ENCODE measurements at places on chromosomes 6 and 20. TPM values are rescaled to one million over a fixed set of nuclear protein-coding genes. Genes with fewer than 3 reads are reported as not detected.

- DNase-seq = no peak
Observed at GRCh38 chr6:31049518-31049917, 39.2 kb downstream of the MUC22 start.

- no peak for DNase-seq
Observed at GRCh38 chr6:154403788-154404187, 47.2 kb upstream of the IPCEF1 start.

DNA sequence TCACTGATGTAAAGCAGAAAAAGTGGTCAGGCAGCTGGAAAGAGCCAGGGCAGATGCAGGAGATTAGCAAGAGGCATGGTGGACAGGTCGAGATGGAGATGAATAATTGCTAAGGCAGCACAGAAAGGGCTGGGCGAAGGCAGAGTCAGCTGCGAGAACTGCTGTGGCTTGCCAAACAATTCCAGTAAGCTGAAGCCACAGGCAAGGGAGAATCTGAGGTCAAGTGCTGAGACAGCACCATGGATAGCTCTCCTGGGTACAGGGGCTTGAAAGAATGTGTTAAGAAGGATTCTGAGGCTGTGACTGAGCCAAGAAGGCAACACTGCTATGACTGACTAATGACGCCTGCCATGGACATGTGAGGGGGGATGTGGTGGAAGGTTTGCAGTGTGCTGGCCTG, 220.8 kb upstream of the FOXA2 start:
- peak; percentile 88 for DNase-seq

SALL4 gene
- polyA plus RNA-seq = 0.43 TPM
